Naive B cell (primary cell): ENCODE measurements at places on chromosomes 1 and 21. TPM values are rescaled to one million over a fixed set of nuclear protein-coding genes. Genes with fewer than 3 reads are reported as not detected.

SPRR2A gene
- polyA plus RNA-seq, result not detected

CD247 gene
- polyA plus RNA-seq, result 4.5 TPM

KCNQ4 gene
- polyA plus RNA-seq, result not detected

NKAIN1 gene
- polyA plus RNA-seq, result not detected

DNA sequence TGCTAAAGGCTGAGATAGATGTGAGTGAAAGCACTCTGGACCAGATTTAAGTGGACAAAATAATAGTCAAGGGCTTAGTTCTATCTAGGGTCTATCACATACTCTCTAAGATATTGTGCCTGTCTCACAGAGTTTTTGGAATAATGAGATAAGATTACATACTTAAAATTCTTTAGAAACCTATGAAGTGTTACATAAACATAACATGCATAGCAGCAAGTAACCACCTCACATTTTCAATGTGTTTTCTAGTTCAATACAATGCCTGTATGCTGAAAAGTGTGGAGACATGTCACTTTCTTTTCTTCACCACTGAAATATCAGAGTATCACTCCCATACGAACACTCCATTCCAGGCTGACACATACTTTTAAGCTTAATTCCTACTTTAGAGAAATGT lies 16.2 kb downstream of the SDCCAG8 start:
- no peak for DNase-seq
- no peak overlapping the region for H3K27ac ChIP-seq
- H3K27me3 ChIP-seq, result no peaks in the 10 kb centered on the region
- peaks cover 34% of the 10 kb centered on the region for H3K4me1 ChIP-seq

DNA sequence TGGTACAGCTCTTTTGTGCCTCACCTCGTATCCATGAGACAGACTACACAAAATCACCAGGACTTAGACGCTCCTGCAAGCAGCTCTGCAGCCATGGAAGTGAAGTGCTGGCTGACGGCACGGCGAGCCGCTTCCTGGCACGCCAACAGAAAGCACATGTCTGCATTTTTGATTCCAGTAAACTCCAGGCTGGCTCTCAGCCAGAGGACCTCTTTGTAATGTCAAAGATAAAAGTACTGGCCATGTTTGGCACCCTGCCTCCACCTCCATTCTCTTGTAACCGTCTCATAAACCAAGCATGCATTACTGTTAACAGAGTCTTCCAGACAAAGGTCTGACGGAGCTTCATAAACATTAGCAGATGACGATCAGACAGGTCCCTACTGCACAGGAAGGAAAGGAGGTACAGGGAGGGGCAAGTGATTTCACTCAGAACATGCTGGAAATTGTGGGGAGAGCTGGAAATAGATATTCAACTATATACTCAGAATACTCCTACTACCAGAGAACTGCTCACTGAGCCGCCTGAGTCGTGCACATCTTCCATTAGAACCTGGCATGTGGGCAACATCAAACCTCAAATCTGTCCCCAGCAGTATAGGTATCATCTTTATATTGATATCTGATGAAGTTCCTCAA lies 632.0 kb downstream of the SMYD3 start:
- no peak for DNase-seq
- no peak overlapping the region for H3K4me3 ChIP-seq
- H3K4me1 ChIP-seq, result no peaks in the 10 kb centered on the region
- H3K27ac ChIP-seq, result no peak overlapping the region

DNA sequence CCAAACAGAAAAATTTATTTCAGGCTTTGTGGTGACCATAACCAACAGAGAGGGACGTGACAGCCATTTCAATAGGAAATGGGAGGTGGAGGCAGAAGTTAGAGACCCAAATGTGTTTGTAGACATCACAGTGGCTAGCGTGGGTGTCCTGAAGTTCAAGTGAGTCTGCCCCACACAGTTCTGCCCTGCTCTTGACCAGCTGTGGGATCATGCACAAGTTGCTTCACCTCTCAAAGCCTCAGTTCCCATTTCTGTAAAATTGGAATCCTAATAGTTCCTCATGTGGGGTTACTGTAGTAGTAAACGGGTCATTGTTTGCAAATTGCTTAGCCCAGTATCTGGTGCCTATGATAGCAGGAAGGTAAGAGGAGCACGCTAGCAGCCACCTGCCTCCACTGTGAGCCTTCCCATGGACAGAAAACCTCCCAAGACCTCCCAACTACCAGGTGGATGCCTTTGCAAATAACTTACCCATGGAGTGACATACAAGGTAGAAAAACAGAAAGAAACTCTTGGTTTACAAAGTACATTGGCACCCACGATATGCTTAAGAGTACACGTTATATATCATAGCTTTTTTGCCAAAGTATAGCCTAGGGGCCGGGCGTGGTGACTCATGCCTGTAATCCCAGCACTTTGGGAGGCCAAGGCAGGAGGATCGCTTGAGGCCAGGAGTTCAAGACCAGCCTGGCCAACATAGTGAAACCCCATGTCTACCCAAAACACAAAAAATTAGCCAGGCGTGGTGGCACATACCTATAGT lies 29.1 kb downstream of the FHAD1 start:
- no peaks in the 10 kb centered on the region for H3K36me3 ChIP-seq
- H3K4me1 ChIP-seq, result no peaks in the 10 kb centered on the region
- H3K4me3 ChIP-seq, result no peak overlapping the region
- no peak overlapping the region for H3K27ac ChIP-seq

- peaks cover 34% of the 10 kb centered on the region for H3K36me3 ChIP-seq
- no peak overlapping the region for H3K4me3 ChIP-seq
- H3K4me1 ChIP-seq, result no peaks in the 10 kb centered on the region
- H3K27me3 ChIP-seq, result no peaks in the 10 kb centered on the region
- H3K27ac ChIP-seq, result peak overlapping the region; percentile 30
- no peak for DNase-seq
Observed at GRCh38 chr1:11207898-11208611, 18.9 kb downstream of the ANGPTL7 start.

DNA sequence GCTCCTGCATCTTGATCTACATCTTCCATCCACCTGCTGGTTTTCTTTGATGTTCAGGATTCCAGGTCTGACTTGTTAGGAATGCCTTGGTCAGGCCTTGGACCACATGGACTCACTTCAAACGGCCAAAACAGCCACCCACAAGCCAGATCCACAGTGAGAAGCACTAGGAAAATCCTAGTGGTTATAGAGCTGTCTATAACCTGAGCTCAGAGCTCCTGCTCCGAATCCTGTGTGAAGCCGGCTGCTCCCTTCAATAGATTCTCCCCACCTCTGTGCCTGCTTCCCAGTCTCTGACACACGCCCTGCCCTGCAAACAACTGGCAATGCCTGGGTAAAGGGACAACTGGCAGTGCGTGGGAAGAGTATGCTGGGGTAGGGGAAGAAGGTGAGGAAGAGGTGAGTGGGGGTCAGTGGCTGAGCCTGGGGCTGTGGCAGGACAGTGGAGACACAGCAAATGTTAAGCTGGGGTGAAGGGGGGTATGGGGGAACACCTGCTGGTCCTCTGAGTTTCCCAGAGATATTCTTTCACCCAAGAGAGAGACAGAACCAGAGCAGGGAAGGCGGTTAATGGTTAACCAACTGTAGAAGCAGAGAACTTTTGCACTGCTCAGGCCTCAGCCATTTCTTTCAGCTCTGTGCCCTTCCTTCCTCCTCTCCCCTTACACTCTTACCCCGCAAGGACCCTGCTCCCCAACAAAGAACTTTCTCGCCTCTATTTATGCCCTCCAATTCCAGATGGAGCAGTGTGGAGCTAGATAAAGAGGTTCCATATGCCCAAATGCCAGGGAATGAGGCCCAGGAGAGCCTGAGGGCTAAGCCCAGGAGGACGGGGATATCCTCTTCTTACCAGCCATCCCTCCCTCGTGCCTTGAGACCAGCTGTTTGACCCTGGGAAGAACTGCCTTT lies 4.5 kb downstream of the PLXNA2 start:
- H3K36me3 ChIP-seq, result no peaks in the 10 kb centered on the region
- no peak for DNase-seq
- H3K27ac ChIP-seq, result no peak overlapping the region

DNA sequence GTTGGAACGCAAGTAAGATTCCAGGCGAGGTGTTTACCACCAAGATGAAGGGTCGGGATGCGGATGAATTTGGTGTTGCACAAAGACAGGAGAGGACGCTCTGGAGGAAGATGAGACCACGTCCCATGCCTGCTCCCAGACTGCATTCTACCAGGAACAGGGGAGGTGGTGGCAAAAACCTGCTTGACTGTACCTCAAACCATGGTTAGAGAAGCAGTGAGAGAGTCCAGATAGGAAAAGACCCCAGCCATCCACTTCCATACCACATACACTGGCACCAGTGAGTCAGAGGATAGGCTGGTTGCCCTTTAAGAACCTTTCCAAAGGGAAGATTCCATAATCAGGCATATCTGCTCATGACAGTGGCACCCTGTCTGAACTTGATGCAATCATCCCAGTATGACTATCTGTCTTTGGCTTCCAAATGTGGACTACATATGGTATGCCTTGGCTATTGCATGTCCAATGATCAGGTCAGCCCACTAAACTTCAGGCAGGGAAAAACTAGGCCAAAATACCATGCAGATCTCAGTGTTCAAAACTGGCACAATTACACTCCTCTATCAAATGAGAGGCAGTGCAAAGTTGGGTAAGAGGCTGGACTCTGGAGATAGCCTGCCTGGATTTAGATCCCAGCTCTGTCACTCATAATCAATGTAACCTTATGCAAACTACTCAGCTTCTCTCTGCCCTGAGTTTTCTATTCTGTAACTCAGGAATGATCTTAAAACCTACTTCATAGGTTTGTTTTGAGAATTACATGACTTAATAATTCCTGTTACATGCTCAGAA lies 20.6 kb downstream of the NPR1 start:
- H3K4me3 ChIP-seq, result no peak overlapping the region
- no peak overlapping the region for H3K27ac ChIP-seq
- no peak for DNase-seq
- H3K36me3 ChIP-seq, result no peaks in the 10 kb centered on the region
